T-helper 17 cell (primary cell): ENCODE measurements at places on chromosomes 1 and 21. TPM values are rescaled to one million over a fixed set of nuclear protein-coding genes. Genes with fewer than 3 reads are reported as not detected.

- peaks cover 8% of the 10 kb centered on the region for H3K27me3 ChIP-seq
- H3K27ac ChIP-seq, result no peak overlapping the region
- no peak for DNase-seq
- no peak overlapping the region for H3K4me3 ChIP-seq
- H3K4me1 ChIP-seq, result no peaks in the 10 kb centered on the region
Measured at GRCh38 chr1:228702433-228702832, 32.8 kb upstream of the RHOU start.

DNA sequence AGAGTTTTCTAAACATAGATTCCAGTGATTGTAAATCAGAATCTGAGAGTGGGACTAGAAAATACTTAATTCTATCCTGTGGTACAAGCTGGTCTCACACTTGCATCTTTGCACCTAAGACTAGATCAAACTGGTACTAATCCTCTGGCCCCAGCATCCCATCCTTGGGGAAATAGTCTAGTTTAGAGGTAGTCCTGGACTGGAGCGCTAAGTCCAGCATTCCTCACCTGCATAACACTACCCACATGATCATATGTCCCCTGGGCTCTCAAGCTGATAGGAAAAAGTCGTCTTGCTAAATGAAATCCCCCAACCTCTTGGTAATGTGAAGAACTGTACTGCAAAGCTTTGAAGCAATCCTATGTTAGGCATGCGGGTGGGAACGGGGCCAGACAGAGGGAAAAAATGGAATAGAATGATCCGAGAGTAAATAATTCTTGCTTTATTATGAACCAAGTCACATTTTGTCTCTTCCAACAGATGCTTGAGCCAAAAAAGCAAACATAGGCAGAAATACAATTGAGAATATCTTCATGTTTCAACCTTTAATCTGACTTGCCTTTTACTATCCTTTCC, 4.8 kb downstream of the COX20 start:
- peaks cover 5% of the 10 kb centered on the region for H3K36me3 ChIP-seq
- no peak for DNase-seq
- peak overlapping the region; percentile 60 for H3K4me3 ChIP-seq
- peaks cover 46% of the 10 kb centered on the region for H3K4me1 ChIP-seq
- H3K27me3 ChIP-seq, result no peaks in the 10 kb centered on the region

GRCh38 chr1:36506276-36506920, 23.7 kb upstream of the CSF3R start:
- no peak overlapping the region for H3K27ac ChIP-seq
- no peak for DNase-seq
- H3K36me3 ChIP-seq, result peaks cover 5% of the 10 kb centered on the region
- H3K27me3 ChIP-seq, result peaks cover 55% of the 10 kb centered on the region
- peaks cover 4% of the 10 kb centered on the region for H3K4me1 ChIP-seq

- no peaks in the 10 kb centered on the region for H3K27me3 ChIP-seq
- no peaks in the 10 kb centered on the region for H3K36me3 ChIP-seq
- no peak overlapping the region for H3K4me3 ChIP-seq
- H3K27ac ChIP-seq, result no peak overlapping the region
Measured at GRCh38 chr1:92577261-92577895, 90.7 kb upstream of the GFI1 start.

DNA sequence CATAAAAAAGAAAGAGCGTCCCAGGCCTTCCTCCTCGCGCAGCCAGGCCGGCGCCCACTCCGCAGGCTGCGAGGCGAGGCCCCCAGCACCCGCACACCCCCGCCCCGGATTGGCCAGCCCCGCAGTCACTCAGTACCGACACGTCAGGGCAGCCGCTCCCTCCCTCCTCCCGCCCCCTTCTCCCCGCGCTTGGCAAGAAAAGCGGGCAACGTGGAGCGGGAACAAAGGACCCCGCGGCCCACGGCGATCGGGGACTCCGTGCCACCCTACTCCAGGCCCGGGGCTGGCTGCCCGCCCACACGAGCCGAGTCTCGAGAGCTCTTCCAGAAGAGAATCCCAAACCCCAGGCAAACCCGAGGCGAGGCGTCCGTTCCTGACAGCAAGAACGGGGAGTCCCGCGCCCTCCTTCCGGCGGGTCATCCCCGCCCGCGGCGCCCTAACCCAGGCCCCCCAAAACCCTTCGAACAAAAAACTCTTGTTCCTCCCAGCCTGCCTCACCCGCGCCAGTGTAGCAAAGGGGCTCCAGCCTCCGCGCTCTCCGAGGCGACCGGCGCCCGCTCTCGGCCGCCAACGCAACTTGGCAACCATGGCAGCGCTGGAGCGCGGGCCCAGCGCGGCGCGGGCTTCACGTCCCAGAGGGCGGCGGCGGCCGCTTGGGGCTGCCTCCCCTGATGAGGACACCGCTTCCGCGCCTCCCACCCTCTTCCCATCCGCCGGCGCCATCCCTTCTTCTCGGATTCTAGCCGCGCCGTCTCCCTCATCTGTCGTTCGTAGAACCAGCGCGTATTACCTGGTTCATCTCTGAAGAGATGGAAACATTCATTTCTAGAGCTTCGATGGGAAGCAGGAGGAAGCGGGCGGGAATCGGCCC, 645 bp downstream of the IVNS1ABP start:
- no peaks in the 10 kb centered on the region for H3K27me3 ChIP-seq
- peak; percentile 77 for DNase-seq
- peak overlapping the region; percentile 98 for H3K27ac ChIP-seq
- H3K4me1 ChIP-seq, result peaks cover 41% of the 10 kb centered on the region

GRCh38 chr21:25215698-25216384, 391.4 kb downstream of the MRPL39 start:
- no peaks in the 10 kb centered on the region for H3K27me3 ChIP-seq
- DNase-seq, result no peak
- no peaks in the 10 kb centered on the region for H3K36me3 ChIP-seq

DNA sequence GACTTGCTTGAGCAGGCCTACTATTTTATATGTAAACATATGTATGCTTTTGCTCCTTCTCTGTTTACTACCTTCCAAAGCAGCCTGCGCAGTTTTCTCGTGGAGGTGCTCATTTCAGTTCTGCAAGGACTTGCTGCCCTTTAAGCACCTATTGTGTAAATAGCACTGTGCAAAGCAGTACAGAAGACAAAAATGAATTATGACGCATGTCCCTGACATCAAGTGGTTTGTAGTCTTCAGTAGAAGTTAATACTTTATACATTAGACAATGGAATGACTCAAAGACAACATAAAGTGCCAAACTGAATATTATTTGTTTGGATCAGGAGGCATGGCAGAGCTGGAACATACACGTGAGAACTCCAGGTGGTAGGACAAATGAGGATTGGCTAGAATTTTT, 611.7 kb downstream of the LMO4 start:
- no peak overlapping the region for H3K27ac ChIP-seq
- no peak for DNase-seq

GRCh38 chr1:25430967-25431881, 527 bp downstream of the MACO1 start:
- H3K4me1 ChIP-seq, result peaks cover 42% of the 10 kb centered on the region
- H3K27ac ChIP-seq, result peak overlapping the region; percentile 98
- H3K4me3 ChIP-seq, result peak overlapping the region; percentile 94
- H3K36me3 ChIP-seq, result no peaks in the 10 kb centered on the region
- no peaks in the 10 kb centered on the region for H3K27me3 ChIP-seq
- peak; percentile 65 for DNase-seq

DNA sequence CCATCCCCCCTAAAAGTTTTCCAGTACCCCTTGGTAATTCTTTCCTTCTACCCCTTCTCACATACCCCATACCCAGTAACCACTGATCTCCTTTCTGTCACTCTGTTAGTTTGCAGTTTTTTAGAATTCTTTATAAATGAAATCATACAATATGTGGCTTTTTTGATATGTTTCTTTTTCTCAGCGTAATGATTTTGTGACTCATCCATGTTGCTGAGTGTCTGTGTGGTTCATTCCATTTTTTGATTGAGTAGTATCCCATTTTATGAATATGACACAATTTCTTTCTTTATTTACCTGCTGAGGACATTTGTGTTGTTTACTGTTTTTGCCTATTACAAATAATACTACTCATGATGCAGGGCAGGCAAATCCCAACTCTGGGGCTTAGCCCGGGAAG, 1605.3 kb downstream of the BRINP3 start:
- no peak overlapping the region for H3K4me3 ChIP-seq
- DNase-seq, result no peak
- no peaks in the 10 kb centered on the region for H3K27me3 ChIP-seq
- H3K36me3 ChIP-seq, result no peaks in the 10 kb centered on the region
- H3K4me1 ChIP-seq, result no peaks in the 10 kb centered on the region
- H3K27ac ChIP-seq, result no peak overlapping the region

- H3K4me3 ChIP-seq, result no peak overlapping the region
- H3K36me3 ChIP-seq, result no peaks in the 10 kb centered on the region
- H3K27ac ChIP-seq, result no peak overlapping the region
- no peak for DNase-seq
- H3K4me1 ChIP-seq, result no peaks in the 10 kb centered on the region
Measured at GRCh38 chr1:62875676-62876075, 91.7 kb downstream of the ATG4C start.

DNA sequence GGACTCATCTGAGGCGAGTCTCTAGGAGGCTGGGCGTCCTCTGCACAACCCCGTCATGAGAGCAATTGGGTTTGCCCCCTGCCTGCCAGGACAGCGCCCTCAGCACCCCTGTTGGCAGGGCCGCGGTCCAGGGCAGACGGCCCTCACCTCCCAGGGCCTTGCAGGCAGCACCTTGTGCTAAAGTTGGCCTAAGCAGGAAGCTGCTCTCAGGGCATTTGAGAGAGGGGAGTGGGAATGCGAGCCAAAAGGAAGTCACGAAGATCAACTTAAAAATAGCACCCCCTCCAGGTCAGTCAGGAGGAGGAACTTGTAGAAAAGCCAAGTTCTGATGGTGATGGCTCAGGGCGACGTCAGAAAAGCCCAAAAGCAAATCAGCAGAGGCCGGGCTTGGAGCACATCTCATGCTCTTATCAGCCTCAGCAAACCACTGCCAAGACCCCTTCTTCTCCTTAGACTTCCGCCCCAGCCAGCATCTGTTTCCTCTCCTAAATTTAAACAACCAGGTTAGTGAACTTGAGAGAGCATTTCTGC, 12.6 kb upstream of the ADORA3 start:
- DNase-seq, result no peak
- H3K4me3 ChIP-seq, result peak overlapping the region; percentile 68
- peaks cover 30% of the 10 kb centered on the region for H3K4me1 ChIP-seq

DNA sequence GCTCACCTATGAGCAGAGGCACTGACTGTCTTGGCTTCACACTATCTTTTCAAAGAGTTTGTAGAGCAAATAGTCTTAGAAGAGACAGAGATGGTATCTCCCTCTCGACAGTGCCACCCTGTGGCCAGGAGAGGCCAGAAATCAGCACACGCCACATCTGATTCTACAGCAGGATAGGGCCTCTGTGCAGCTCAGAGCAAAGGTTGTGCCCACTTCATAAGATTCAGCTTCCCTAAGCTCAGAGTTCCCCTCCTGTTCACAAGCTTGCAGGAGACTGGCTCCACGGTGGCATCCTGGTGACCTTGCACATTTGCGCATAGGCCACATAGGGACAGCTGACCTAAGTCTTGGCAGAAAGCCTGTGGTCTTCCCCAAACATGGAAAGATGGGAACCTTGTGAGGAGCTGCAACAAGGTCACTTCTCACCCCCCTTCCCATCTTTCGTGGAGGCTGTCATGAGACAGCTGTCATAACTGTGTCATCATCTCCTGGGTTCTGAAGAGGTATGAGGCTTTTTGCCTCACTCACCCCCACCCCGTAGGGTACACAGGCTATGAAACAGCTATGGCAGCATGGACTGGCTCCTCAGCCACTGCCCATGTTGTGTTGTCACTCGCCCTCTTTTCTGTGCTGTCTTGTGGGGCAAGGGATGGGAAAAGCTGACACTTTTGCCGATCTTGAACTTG, 3.0 kb downstream of the ITLN2 start:
- H3K4me1 ChIP-seq, result peaks cover 9% of the 10 kb centered on the region
- no peak overlapping the region for H3K4me3 ChIP-seq
- H3K27ac ChIP-seq, result no peak overlapping the region
- no peaks in the 10 kb centered on the region for H3K36me3 ChIP-seq
- H3K27me3 ChIP-seq, result no peaks in the 10 kb centered on the region
- peak; percentile 29 for DNase-seq

- peaks cover 6% of the 10 kb centered on the region for H3K27me3 ChIP-seq
- no peaks in the 10 kb centered on the region for H3K36me3 ChIP-seq
- H3K4me1 ChIP-seq, result peaks cover 3% of the 10 kb centered on the region
Measured at GRCh38 chr1:183444243-183444642, 26.1 kb upstream of the NMNAT2 start.

- no peaks in the 10 kb centered on the region for H3K36me3 ChIP-seq
- peaks cover 10% of the 10 kb centered on the region for H3K4me1 ChIP-seq
- H3K27me3 ChIP-seq, result peaks cover 7% of the 10 kb centered on the region
- no peak for DNase-seq
Measured at GRCh38 chr1:62433861-62434617, 2.8 kb upstream of the USP1 start.

DNA sequence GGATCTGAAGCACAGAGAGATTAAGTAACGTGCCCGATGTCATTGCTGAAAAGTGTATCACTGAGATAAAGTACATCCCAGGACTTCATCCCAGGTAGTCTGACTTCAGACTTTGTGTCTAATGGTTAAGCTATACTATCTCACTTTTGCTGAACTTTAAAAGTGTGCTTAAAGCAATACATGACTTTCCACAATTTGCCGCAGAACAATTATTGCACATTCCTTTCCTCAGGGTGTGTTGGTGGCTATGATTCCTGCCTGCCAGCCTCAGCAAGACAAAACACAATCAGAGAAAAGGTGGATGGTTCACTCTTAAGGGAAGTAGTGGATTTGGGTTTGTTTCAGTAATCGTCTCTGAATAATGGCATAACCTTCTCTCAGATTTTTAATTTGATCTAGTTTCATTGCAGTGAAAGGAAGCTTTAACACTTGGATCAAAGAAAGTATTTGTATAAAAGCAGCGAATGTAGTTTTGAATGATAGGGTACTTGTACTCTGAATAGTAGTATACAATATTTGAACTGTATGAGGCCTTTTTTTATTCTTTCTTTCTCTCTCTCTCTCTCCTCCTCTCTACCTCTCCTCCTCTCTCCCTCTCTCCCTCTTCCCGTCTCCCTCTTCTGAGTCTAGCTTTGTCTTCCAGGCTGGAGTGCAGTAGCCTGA, 47.0 kb downstream of the CNST start:
- H3K4me1 ChIP-seq, result peaks cover 36% of the 10 kb centered on the region
- DNase-seq, result no peak
- H3K27me3 ChIP-seq, result no peaks in the 10 kb centered on the region
- H3K4me3 ChIP-seq, result no peak overlapping the region

- H3K27ac ChIP-seq, result no peak overlapping the region
- no peaks in the 10 kb centered on the region for H3K27me3 ChIP-seq
- no peak overlapping the region for H3K4me3 ChIP-seq
Measured at GRCh38 chr1:171835891-171836290, 5.4 kb upstream of the DNM3 start.

GRCh38 chr1:109819906-109820305, 56.2 kb upstream of the EPS8L3 start:
- no peak overlapping the region for H3K27ac ChIP-seq
- no peaks in the 10 kb centered on the region for H3K27me3 ChIP-seq
- no peaks in the 10 kb centered on the region for H3K36me3 ChIP-seq
- peaks cover 14% of the 10 kb centered on the region for H3K4me1 ChIP-seq
- DNase-seq, result no peak

The HTR6 gene
- total RNA-seq, result 0.17 TPM

The TMED5 gene
- 47.6 TPM for total RNA-seq

The PTPRF gene
- total RNA-seq, result 5.9 TPM

The HES4 gene
- 9.6 TPM for total RNA-seq

The MCOLN2 gene
- total RNA-seq, result 19.3 TPM

The LYSMD1 gene
- total RNA-seq, result 0.70 TPM

The RGSL1 gene
- not detected for total RNA-seq

The ATAD3C gene
- 0.13 TPM for total RNA-seq

The THAP3 gene
- total RNA-seq, result 13.3 TPM

The LCE1C gene
- not detected for total RNA-seq

The SH3BGR gene
- 0.86 TPM for total RNA-seq

The TMEM61 gene
- not detected for total RNA-seq

The SLC9C2 gene
- total RNA-seq, result not detected
